ENCODE measurements at places on chromosomes 12 and 14.

- DNase-seq: no peak
Observed at GRCh38 chr12:106722837-106723236, 51.6 kb upstream of the RIC8B start.

- DNase-seq: no peak
Observed at GRCh38 chr12:51126297-51126696, 42.9 kb upstream of the CSRNP2 start.

DNA sequence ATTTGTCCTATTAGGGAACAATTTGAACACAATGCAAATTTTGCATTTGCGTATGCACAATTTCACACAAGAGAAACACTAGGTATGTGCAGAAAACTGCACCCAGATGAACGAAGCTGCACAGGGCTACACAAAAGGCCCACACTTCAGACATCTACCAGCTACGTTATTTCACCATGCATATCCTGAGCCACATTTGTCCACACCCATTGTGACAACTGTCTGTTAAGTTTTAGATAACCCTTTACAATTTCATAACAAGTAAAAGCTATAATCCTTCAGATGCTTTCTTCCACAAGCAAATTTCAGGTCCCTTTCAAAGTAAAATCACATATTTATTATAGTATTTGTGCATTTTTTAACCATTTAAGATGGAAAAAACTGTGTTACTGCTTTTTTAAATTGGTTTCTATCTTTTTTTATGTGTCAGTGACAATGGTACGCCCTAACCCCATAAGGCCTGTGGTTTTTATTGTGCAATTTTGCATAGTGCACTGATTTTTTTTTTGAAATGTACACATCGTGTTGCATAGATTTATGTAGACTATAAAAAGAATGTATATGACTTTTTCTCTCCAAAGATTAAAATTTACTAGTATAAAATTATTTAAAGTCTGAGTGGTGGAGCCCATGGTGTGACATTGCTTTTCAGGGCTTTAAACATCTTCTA is 87.8 kb upstream of the BTG1 start:
- no peak for DNase-seq

DNA sequence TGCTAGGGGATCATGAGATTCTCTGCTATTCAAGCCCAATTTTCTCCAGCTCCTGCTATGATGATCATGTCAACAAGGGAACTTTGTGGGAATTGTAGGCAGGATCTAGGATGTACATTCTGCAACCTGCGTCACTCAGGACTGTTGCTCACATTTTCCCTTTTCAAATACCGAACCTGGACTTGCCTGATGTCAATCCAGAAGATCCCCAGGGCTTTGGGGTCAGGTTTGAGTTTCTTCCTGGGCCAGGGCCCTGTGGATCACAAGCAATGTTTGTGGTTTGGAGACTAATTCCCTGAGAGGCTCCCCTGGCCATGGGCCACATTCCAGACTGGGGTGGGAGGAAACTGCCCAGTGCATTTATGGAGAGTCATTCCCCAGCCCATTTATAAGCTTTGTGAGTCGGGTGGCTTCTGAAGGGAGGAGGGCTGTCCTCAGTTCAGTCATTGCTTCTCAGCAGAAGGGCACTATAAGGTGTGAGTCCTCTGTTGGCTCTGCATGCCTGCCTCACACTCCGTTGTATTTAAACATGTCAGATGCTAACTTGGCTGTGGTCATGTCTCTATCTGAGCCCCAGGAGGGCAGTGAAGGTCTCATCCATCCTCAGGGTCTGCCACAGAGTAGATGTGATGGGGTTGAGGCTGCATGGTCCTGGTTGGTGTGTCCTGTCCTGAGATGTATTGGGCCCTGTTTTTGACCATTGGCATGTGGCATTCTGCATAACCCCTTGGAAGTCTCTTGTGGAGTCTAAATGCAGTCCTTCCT is 6.5 kb downstream of the KRT86 start:
- no peak for DNase-seq

GRCh38 chr14:31926123-31926522 is 151.0 kb upstream of the ARHGAP5 start:
- no peak for DNase-seq

DNA sequence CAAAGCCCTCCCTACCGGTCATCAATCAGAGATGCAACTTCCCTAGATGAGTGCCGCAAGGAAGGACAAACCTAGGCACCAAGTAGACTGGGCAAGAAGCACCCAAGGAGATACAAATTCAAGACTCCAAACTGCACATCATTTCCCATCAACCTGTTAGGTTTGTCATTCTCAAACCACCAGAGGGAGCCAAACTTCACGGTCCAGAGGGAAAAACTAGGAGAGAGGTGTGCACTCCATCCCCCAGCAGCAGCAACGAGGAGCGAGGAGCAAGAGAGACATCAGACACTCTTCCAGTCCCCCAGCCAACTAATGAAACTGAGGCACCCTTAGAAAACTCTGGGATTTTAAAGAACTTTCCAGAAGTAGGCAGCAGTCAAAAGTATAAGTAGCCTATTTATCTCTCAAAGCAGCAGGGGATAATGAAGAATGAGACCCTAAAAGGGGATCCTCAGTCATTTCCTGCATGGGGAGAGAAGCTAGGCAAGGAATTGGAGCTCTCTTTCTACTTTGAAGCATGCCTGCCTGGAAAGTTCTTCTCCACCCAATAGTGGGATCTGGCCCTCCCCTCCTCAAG is 37.0 kb upstream of the NT5DC3 start:
- no peak for DNase-seq

GRCh38 chr12:4036671-4037271 is 163.6 kb upstream of the PARP11 start:
- no peak for DNase-seq

DNA sequence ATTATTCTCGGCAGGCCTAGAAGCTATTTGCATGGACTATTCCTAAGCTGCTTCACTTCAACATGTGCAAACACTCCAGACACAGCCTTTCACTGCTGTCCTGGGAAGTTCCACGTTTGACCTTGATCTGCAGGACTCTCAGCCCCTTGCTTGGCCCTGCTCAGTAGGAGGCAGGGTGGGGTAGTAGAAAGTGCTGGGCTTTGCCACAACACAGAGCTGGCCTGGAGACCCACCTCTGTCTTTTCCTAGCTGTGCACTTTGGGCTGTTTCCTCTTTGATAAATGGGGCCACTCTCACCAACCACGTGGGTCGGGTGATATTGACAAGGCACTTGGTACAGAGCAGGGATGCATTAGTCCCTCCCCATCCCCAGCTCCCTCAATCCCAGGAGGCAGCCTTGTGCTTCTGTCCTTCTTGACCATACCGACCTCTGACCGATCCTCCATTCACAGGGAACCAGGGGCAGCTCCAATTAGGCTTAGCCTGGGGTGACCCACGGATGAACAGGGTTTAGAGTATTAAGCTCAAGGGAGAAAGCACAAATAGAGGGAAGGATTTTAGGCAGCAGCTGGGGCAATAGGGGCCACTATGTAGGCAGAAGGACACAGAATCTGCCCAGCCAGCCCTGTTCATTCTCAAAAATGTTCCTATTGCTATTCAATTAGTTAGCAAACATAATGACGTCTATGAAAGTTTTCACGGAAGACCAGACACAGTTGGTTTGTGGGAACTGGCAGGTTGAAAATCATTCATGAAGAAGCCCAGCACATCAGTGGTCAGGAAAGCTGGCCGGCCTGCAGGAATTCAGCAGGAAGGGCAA is 63.3 kb downstream of the SYNE3 start:
- no peak for DNase-seq

DNA sequence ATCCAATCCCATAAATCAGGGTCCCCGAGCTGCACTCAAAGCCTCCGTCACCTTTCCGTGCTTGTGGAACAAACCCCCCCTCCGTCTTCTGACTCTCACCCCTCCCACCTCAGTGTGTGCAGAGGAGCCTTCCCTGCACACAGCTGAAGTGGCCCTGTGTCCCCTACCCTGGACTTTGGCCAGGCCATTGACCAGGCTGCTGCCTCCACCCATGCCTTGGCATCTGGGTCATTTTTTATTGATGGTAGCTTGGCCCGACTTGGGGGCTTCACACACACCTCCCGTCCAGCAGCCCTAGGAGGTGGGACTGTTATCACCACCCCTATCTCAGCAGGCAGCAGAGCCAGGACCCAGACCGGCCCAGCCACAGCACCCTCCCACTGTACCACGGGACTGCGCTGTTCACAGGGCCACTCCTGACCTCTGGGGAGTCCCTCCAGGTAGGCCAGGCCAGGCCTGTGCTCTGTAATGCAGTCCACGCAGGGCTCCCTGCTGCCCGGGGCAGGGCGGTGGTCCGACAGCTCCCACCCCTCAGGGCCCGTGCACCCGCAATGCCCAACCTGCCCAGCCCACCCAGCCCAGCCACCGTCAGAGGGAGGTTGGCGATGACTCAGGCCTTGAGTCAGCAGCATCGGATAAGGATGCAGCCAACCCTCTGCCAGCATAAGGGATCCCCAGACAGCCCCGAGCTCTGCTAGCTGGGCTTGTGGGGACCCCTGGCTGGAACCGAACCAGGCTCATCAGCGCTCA is 9.2 kb upstream of the INF2 start:
- DNase-seq: no peak

All from hypothalamus (tissue), 51 donors.